Left forelimb (tissue), 1 donor: ENCODE measurements at places on chromosomes 5 and 9.

GRCh38 chr5:96788112-96788749 lies 19.5 kb downstream of the ERAP1 start:
- no peak for DNase-seq

GRCh38 chr5:100693481-100693880 lies 158.3 kb downstream of the FAM174A start:
- no peak for DNase-seq

DNA sequence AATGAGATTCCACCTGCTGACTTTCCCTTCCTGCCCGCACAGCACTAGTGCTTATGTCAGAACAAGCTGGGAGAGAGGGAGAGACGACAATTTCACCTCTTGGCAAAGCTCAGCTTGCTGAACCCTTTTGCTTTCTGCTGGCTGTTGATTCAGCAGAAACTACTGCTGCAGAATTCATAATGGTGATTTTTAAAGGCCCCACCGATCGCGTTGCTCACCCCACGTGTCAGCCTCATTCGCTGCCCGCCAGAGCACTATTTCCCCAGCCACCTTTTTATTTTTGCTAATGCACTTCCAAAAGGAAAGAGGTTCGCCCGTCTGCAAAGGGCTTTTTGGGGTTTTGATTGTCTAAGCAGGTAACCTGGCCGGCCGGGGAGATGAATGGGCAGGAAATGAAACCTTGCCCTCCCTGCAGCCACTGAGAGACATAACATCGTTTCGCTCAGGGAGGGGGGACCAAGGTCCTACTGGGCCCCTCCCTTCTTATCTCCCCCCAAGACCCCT lies 1.3 kb downstream of the PPP2R2B start:
- no peak for DNase-seq

DNA sequence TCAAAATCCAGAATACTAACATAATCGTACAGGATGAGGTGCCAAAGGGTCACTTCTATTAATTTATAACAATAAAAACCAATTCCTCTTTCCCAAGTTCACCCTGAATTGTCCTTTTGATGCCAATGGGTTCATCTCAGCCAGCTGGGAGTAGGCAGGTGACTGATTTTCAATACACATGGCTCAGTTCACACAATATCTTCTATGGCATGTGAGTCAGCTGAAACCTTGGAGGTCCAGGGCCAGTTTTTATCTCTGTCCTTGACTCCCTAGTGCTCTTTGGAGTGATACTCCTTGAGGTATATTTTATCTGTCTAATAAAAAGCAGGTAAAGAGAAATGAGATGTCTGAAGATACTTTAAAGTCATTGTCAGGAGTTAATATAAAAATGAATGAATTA lies 186.6 kb downstream of the SMC2 start:
- DNase-seq: no peak

DNA sequence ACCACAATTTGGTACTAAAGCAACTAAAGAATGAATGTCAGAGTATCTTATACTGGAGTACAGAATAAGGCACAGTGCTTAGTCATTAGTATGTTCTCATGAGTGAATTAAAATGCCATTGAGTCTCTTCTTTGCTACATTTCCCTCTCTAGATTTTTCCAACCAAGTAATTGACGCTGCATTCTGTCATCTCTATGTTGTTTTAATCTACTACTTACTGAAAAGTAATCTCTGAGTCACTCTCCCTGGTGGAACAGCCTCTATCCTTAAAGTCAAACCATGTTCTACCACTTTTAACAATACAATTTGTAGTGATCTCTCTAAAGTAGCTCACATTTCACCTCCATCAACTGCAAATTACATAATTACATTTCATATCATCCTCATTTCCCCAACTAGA lies 495.1 kb downstream of the CDH18 start:
- DNase-seq: no peak

- no peak for DNase-seq
These were observed 284.2 kb upstream of the IRX1 start for GRCh38 chr5:3311433-3311832.

DNA sequence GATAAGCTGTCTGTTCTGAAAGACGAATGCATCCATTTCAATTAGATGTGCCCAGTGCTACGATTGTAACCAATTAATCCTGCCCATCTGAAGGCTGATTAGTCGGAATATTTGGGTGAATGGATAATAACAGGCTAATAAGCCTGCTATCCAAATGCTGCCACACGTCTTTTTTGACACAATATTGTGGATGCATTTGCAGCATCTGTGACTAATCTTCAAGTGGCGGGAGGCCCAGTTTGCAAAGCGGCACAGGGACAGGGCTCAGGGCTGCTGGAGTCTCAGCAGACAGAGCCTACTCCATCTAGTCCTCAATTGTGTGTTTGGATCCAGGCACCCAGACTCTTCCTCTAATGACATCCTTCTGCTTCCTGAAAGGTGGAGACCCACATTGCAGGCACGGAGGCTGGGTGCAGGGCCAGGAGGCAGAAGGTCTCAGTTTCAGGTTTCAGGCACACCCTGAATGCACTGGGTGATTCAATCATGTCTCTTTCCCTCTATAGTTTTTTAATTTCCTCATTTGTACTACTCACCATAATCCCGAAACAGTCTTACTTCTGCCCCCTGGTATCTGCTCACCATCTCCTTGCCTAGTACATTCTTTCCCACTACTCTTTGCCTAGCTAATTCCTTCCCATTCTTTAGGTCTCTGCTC lies 169.6 kb downstream of the ASTN2 start:
- DNase-seq: no peak

- no peak for DNase-seq
These were observed 22.2 kb downstream of the TTLL11 start for GRCh38 chr9:122070728-122071515.

GRCh38 chr9:111805830-111806241 lies 11.1 kb upstream of the SHOC1 start:
- DNase-seq: no peak

DNA sequence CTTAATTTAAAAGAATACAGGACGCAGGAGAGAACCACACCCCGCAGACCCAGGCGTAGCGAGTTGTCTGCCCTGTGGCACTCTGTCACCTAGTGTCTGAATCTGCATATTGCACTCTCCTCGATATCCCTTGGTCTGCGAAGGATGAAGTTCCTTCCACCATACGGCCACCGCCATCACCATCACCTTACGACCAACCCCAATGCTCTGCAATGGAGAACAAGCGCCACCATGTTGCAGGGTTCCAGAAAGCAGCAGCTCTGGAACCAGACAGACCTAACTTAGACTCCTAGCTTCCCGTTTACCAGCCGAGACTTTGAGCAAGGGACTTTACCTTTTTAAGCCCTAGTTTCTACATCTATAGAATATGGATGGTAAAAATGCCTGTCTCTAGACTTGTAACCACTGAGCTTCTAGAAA lies 77.4 kb upstream of the DMRT1 start:
- no peak for DNase-seq

DNA sequence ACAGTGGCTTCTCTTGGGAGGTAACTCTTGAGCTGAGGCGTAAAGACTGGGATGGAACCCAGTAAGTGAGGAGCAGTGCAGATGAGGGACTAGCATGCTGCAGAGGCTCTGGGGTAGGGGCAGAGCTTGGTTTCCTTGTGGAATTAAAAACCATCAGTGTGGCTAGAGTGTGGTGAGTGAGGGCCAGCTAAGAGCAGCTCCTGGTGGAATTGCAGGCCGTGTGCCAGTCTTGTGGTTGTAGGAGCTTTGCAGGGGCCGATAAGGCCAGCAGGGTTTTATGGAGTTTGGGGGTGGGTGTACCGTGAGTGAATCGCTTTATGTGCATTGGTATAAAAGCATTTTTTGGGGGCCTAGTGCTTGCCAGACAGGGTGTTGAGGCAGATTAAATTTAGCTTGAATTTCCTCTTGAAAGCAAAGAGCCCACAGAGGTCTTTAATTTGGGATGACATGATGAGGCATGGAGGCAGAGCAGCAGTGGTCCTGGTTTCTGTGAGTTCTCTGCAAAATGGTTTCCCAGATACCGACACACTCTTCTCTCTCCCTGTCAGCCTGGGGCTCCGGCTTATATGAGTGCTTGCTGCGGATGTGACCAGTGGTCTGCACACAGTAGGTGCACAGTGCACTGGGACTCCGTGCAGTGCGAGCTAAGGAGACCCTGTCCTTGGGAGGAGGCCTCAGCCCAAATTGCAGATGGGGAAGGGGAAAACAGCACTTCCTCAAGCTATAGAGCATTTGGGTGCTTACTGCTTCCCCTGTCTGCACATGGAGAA lies 176.4 kb upstream of the PITX1 start:
- DNase-seq: peak; percentile 62

GRCh38 chr9:14887149-14887548 lies 23.1 kb downstream of the FREM1 start:
- DNase-seq: no peak

GRCh38 chr5:173243831-173244305 lies 8.9 kb upstream of the NKX2-5 start:
- no peak for DNase-seq

GRCh38 chr5:68267066-68267465 lies 51.5 kb downstream of the PIK3R1 start:
- DNase-seq: no peak

DNA sequence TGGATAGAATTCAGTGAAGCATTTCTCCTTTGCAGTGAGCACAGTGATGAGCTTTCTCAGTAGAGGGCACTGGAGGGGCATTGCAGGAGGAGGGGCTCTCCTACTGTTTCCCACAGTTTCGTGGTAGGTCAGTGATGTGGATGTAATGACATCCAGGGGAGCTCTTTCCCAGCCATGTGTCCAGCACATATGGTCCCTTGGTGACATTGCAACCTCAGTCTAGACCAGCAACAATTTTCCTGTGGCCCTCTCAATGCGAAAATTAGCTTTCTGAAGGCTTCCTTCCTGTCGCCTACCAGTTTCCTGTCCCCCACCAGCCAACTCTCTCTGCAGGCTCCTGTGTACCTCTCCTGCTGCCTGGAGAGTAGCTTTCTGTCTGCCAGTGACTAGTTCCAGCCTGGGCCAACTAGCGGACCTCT lies 6.9 kb upstream of the PDCL start:
- DNase-seq: no peak

GRCh38 chr5:180336234-180337020 lies 16.7 kb downstream of the GFPT2 start:
- DNase-seq: no peak

DNA sequence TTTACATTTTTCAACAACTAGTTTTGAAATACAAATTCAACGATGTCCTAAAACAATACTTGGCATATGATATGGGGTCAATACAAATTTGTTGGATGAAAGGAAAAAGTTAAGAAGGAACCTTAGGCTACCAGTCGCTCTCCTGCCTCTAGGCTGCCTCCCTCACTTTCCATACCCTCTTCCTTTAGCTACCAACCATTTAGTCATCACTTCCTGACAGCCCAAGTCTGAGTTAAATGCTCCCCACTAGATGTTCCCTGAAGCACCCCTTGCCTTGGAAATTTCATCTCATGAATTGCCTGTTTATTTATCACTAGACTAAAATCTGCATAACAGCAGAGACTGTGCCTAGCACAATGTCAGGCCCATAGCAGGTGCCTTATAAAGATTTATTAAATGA lies 2.7 kb upstream of the LARS1 start:
- DNase-seq: no peak

DNA sequence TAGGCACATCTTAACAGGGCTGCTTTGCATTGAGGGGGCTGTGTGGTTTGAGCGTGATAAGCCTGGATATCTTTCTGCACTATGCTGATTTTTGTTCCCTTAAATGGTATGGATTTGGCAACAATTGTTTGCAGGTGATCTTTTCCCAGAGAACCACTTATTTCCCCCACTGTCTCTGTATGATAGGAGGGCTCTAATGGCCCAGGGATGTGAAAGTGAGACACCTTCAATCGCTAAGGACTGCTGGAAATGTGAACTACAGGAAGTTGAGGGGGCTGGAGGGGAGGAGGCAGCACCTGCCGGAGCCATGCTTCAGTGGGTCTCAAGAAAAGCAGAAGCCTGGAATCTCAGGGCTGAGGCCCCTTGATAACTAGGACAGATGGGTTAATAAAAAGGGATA lies 29.4 kb downstream of the SYK start:
- peak; percentile 15 for DNase-seq

- DNase-seq: no peak
These were observed 100.2 kb downstream of the SLC25A46 start for GRCh38 chr5:110838961-110839360.

GRCh38 chr5:81420039-81420667 lies 26.2 kb upstream of the ACOT12 start:
- no peak for DNase-seq

GRCh38 chr5:150449517-150450339 lies at the start of gene RPS14:
Gene RPS14, minus strand, starts transcription at chr5:150449739. Its CDS starts 2,006 bp downstream, at chr5:150447733.
- DNase-seq: peak; percentile 98

DNA sequence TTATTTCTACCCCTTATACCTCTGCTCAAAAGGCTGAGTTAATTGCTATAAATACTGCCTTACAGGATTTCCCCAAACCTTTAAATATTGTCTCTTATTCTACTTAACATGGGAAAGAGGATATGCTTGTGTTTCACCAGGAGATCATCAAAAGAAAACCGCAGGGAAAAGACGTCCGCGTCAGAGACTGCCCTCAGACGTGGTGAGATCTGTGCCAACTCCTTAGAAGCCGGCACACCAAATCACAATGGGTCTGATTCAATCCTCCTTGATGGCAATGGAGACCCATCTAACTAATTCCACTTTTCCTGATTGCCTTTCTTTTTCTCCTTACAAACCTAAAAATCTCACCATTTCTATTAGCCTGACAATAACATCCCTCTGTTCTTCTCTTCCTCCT lies 55.0 kb downstream of the SH3PXD2B start:
- DNase-seq: no peak

GRCh38 chr5:172769616-172770373 lies 1.2 kb downstream of the DUSP1 start:
- DNase-seq: no peak

DNA sequence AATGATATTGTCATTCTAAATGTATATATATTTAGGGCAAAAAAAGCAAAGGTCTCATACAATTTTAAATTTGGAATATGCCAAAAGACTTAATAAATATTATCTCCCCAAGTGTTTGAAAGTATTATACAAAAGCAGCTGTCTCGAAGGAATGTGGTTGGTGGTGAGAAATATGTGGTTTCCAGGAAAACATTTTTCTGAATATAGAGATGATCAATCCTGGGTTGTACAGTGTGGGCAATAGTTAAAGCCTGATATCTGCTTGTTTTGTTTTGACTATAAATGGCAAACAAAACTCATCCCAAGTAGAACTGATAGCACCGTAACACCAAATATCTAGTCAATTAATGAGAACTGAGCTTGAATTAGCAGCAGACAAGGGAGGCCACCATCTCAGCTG lies 391.8 kb upstream of the CD180 start:
- no peak for DNase-seq
